ENCODE measurements at places on chromosomes 5 and 9.

DNA sequence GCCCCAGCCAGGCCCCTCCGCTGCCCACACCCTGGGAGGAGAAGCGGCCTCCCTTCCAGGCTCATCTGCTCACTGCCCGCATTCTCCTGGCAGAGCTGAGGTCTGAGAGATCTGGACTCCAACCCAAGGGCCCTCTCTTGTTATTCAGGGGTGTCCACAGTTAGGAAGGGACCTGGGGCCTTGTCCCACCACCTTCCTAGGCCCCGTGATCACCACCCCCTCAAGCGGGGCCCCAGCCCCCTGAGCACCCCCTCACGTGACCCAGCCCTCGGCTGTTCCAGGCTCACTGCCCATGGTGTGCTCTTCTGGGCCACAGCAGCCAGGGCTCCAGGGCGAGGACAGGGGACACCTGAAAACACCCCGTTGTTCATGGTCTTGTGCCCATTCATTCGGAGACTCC lies 48.7 kb downstream of the NEURL1B start:
- no peak for DNase-seq

DNA sequence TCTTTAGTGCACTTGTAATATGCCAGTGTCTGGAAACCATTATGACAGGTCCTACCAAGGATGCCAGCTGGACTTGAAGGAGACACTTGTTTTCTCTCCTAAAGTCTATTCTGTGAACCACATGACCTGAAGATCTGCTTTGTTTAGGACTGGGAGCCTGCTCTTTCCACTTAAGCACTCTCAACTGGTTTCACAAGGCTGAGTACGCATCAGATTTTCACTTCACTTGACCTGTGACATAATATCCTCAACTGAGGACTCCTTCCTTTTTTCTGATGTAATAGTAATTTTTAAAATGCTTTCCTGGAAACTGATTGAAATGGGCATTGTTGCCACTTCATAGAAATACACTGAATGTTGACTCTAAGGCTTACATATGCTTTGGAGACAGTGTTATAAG lies 52.2 kb downstream of the PDE8B start:
- no peak for DNase-seq

DNA sequence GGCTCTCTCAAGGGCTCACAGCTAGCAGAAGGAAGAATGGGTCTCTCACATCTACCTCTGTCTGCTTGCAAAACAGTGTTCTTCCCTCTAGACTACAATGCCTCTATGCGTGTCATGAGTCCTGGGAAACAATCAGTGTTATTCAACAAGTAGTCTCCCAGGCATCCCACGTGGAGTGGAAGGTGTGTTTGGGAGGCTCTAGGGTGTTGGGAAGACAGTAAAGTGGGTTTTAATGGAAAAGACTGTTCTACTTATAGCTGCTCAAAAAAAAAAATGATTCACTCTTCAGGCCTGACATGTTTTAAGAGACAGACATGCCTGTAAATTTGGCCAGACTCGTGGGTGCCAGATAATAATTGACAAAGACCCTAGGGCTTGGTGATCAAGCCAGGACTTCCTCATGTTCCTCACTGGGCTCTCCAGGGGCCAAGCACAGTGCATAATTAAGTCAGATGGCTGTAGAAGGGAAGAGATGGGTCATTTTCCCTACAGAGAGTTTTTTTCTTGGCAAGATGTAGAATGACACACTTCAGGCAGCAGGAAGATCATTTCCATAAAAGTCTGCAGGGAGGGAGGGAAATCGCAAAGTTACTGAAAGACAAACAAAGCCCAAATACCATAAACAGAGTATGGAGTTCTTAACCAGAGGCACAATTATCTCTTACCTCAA lies 246.4 kb downstream of the ACTL7B start:
- no peak for DNase-seq

GRCh38 chr5:74596927-74597326 lies 43.6 kb downstream of the ENC1 start:
- DNase-seq, result no peak

DNA sequence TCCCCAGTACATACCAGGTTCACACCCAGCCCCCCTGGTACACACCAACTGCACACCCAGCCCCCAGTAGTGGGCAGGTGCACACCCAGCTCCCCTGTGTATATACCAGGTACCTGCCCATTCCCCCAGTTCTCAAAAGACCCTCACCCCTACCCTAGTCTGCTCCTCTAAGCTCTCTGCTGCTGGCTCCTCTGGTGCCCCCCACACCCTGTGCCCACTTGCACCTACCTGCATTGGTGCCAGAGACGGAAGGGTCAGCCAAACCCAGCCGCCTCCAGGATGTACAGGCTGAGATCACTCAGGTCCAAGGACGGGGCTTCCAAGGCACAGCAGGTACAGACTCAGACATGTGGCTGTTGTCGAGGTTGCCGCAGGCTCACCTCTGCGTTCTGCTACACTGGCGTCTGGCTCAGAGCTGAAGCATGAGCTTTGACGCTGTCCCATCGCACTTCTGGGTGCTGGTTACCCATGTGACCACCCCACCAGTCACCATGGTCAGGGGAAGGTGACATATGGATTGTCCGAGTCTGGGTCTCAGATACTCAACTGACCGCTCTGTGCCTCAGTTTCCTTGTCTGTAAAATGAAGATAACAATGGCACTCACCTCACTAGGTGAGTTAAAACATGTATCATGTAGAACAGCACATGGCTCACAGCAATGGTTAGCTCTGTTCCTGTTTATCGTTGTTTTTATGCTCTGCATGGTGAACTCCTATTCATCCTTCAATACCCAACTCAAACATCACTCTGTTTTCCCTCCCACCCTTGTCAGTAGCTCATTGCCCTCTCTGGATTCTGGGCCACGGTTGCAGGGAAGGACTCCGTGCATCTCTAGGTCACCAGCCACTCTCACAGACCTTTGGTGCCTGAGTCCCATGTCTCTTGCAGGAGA lies 45.3 kb upstream of the SUSD3 start:
- DNase-seq, result no peak
